ENCODE measurements at places on chromosomes 5 and 9. TPM values are rescaled to one million over a fixed set of nuclear protein-coding genes. Genes with fewer than 3 reads are reported as not detected.

Gene ACTBL2
- 0.07 TPM for polyA plus RNA-seq

Gene PMPCA
- polyA plus RNA-seq = 43.9 TPM

Gene FAM151B
- polyA plus RNA-seq = 3.5 TPM

DNA sequence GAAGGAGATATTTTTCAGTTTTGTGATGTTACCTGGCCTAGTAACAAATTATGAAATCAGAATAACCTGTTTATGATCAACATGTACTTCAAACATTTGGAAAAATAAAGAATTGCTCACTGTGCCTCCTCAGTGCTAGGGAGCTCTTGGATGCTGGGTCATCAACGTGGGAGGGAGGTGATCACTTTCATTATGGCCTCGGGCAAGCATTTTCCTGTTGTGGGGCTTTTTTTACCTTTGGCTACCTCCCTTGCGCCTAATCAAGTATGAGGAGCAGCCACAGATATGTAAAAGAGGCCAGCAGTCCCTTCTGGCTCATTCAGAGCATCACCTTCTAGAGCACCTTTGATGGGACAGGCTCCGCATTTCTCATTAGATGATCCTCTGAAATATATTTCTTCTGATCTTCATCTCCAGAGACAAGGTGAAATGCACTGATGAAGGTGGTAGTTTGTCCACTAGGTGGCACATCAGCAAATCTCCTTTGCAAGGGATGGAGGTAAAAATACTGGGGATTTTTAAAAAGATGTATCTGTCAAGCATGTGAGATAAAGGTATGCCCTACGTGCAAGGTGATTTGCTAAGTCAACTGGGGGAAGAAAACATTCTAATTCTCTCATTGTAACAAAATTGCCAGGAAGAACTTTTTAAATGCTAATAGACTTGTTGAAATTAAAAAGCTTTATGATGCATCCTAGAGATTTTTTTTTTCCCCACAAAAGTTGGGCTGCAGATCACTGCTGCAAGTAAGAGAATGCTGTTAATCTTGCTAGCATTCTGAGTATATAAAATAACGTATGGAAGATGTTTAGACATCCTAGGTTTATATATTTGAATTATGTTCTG lies 218.2 kb downstream of the MAST4 start:
- DNase-seq = no peak

DNA sequence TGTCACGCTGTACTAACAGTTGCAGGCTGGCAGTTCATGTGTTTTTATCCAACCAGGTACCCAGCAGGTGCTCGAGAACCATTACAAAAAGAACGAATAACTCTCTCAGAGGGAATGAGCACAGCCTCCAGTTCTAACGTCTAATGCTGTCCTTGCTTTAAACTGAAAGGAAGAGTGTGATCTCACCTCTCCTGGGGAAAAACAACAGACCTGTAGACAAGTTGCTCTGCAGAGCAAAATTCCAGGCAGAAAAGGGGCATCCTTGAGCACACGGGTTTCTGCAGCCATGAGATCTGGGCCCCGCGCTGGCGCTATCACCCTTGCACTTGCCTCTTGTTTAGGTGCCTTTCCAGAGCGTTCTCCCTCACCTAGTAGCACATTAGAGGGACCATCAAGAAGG lies 92.5 kb upstream of the DNAH5 start:
- DNase-seq = no peak

DNA sequence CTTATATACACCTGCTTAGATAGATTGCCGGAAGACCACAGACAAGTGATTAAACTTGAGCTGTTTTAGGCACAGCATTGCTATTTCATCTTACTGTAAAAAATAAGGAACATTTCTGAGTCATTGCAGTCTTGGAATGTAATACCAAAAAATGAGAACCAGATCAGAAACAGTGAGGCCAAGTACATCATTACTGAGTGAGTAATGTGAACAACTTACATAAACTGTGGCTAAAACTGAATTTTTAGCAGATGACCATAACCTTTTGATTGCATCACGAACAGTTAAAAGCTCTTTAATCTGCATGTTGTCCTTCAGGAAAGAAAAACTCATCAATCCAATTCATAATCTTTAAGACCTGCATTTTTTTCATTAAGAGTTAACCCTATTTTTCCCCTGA lies 157.1 kb upstream of the FGF10 start:
- peak; percentile 41 for DNase-seq

DNA sequence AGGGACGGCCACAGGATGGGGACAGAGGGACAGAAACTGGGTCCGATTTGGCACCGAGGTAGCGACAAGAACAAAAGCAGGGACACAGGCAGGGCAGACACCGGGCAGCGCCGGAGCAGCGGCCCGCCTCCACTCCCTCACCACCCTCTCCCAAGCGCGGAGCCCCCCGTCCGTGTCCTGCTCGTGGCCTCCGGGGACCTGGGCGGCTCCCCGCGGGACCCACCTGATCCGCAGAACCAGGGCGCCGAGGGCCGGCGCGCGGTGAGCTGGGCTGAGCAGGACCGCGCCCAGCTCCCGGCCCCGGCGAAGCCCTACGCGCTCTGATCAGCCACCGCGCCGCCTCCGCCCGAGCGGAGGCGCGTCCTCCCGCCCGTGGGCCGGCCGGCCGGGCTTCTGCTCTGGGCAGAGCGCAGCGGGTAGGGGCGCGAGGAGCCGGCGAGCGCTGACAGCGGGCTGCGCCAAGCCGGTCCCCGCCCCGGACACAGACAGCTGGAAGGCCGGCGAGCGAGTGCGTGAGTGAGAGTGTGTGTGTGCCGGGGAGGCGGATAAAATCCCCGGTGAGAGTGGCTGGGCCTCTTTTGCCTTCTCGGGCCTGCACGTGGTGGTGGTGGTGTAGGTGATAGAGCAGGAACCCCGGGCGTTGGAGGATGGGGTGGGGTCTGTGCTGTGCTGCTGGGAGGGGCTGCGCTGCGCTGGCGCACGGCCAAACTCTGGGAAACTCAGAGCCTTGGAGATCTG lies at the start of gene GGTA1:
Gene GGTA1, minus strand, starts transcription at position 418 of the 738 bp plus-strand sequence. CDS start 31,922 bp downstream, outside the sequence.
- DNase-seq = no peak

DNA sequence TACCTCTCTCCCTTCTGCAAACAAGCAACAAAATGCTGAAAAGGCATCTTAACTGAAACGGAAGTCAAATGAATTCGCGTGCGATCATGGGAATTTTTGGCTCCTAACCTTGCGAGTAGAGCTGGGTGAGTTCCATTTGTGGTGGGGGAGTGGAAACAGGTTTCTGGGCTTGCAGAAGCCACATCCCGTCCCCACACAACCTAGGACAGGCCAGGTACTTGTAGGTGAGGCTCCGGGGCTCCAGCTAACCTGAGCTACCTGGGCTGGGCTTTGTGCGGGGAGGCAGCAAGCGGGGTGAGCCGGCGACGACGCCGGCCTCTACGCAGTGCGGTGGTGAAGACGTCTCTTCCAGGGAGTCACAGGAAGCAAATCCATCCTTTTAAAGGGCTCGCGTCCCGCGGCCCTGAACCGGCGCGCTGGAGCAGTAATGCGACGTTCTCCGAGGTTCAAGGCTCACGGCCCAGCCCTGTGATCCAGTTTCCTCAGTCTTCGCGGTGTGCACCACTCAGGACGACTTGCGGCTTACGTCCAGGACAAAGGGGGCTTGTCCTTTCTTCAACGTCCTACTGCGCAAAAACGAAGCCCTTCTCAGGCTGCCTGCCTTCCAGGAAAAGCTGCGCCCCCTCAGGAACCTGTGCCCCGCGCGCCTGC lies 567 bp upstream of the SPIN1 start:
- DNase-seq = no peak

- no peak for DNase-seq
Observed at GRCh38 chr9:88164850-88165249, 26.6 kb upstream of the SPATA31C2 start.

DNA sequence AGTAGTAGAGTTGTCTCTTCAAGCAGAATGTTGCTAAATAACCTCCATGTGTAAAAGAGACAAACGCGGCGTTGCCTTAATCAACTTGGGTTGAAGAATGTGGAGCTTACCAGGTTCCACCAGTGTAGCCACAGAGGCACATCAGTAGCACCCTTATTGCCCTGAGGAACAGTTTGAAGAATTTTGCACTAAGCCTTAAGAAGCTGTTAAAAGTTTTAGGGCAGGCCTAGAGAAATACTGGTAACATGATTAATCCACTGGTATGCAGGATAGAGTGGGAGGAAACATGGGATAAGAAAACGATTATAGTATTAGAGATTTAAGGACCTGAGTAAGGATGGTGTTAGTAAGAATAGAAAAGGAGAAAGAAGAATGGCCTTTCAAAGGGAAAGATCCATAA lies 100.6 kb downstream of the ZCCHC7 start:
- no peak for DNase-seq

DNA sequence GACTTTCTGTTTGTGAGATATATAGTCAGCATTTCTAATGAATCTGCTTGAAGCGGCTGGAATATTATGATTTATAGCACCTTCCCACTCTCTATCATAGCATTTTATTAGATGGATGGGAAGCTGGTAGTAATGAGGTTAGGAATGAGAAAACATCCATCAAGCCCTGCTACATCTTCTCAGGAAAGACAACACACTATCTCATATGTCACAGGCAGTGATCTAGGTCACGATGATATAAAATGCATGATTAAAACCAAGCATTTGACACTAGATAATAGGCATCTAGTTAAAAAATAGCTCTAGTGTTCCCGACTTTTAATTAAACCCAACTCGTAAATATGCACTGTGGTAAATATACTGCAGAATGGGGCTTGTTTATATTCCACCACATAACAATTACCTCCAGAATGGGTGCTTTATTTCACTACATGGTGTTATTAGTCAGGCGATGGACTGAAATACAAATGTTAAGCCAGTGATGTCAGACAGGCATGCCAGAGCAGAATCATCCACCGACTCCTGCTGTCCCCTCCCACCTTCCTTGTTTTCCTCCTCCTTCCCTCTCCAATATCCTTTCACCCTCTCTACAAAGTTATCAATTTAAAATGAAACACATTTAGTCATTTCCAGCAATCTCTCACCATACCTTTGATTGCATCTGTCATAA lies 286.8 kb downstream of the SPATA31D1 start:
- DNase-seq = no peak
